ENCODE measurements at places on chromosomes 7 and 10.

GRCh38 chr10:32959006-32959920 is 1.2 kb upstream of the ITGB1 start:
- DNase-seq = no peak

DNA sequence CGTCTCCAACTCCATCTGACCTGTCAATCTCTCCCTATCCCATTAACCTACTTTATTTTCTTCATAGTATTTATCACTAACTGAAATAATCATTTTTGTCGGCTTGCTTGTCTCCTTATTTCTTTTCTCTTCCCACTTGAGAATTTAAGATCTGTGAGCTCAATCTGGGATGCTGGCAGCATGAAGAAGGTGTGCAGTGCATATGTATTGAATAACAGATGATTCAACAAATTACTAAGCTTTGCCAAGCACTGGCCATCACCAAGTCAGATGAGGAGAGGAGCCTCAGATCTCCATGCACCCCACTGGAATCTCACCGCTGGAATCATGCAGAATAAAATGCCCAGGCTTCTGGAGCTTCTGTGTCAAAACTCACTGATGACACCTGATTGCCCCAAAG is 47.6 kb upstream of the PPP1R3C start:
- no peak for DNase-seq

DNA sequence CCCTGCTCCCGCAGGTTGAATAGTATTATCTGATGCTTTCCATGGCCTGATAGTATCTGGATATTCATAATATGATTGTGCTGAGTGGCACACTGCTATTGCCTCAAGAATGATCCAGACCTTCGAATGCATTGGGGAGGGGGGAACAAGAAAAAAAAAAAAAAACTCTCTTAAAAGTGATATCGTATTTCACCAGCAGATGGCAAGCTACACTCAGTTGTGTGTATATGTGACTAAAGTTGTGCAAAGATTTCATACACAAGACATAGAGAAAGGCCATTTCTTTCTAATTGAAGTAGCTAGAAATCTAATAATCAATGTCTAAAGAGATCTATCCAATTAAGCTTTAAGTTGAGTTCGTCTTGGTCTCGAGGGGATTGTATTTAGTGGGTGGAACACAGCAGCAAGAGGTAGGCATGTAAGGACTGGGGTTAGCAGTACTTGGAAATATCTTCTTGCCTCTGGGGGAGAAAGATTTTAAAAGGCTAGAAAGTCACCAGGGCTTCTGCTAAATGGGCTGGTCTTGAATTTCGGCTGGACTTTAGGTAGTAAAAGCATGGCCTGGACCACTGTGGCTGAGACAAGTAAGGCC is 15.3 kb downstream of the SFRP4 start:
- no peak for DNase-seq

- DNase-seq = no peak
Measured at GRCh38 chr7:18504965-18505364, 9.4 kb downstream of the HDAC9 start.

- DNase-seq = no peak
Measured at GRCh38 chr7:5671046-5671445, 110.4 kb downstream of the RNF216 start.

Measured in naive thymus-derived CD8-positive, alpha-beta T cell (primary cell).